DMS79 (cell line): ENCODE measurements at places on chromosomes 11 and 22.

GRCh38 chr11:74820763-74821162 lies 72.1 kb downstream of the RNF169 start:
- DNase-seq: no peak

- no peak for DNase-seq
Measured at GRCh38 chr22:44304354-44304753, 8.4 kb downstream of the SHISAL1 start.

GRCh38 chr11:7597620-7598019 lies 75.7 kb downstream of the CYB5R2 start:
- peak; percentile 98 for DNase-seq

DNA sequence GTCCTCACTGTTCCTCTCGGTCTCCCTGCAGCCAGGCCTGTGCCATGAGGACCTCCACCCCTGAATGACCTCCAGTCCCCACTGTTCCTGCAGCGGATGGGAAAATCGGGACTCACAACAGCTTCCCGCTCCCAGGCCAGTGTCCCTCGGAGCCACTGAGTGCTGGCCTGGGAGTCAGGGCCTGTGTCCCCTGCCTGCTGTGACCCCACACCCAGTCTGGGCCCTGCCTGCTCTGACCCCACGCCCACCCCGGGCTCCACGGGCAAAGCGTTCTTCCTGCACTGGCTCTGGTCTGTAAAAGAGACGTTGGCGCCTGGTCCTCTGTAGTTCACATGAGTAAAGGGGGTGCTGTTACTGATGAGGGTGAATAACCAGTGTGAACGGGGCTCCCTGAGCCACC lies 73.0 kb upstream of the SHISAL1 start:
- DNase-seq: no peak

DNA sequence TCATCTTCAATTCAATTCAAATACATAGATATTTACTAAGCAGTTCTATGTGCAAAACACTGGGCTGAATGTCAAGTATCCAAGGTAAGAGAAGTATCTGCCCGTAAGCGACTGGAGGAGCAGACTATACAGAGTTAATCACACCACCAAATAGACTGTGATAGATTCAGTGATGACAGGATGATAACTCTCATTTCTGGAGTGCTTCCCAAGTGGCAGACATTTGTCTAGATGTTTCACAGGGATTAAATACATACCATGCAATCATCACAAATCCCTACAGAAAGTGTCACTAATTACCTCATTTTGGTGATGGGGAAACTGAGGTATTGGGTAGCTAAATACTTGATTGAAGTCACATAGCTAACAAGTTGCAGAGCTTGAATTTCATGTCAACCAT lies 508.7 kb upstream of the TENM4 start:
- no peak for DNase-seq

DNA sequence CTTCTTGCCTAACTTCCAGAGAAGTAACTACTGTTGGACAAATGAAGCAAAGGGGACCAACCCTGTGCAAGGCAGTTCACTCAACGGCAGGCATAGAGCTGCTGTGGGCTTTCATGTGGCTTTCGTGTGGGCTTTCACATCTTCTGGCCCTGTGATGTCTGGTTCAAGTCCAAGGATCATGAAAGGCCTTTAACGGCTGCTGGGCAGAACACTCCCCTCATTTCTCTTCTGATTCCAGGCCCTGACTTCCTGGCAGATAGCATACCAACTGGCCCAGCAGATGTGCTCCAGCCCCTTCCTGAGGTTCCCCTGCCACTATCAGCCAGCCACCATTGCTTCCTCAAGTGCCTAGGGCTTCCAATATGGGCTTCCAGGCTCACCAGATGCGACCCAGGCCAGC lies 28.7 kb upstream of the CTR9 start:
- DNase-seq: no peak

DNA sequence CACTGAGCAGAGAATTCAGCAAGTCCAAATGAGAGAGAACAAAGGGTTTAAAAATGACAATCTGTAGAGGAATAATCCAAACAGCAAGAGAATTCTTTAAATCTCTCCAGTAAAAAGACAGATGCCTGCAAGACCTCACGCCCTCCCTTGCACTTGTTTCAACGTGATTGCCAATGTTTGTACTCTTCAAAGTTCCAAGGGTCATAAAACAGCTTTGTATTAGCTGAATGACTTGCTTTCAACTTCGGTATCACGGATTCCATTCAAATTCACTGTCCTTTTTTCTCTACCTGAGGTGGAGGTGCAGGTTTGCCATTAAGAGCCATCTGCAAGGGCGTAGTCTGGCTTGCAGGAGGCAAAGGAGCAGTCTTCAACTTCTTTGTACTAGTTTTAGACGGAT lies 41.1 kb upstream of the CHRNA10 start:
- DNase-seq: no peak

DNA sequence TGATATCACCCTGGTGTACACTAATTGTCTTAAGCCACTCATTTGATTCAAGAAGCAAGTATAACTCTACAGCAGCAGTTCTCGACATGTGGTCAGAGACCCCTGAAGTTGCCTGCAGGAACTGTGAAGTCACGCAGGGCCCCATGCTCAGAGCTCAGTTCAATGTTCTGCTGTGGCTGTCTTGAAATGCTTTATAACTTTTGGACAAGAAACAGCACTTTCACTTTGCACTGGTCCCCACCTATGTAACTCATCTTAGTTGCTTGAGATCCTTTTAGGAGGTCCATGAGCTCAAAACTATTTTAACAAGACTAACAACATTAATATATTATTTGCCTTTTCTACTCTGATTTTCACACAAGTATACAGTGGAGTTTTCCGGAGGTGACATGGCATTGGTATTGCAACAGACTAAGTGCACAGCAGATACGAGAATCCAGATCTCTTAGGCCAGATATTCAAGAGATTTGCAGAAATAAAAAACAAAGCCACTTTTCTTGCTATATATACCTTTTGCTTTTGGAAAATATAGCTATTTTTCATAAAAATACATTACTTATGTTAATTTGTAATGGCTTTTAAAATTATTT lies 64.8 kb downstream of the PRR5L start:
- no peak for DNase-seq

GRCh38 chr22:41870786-41871185 lies 37.9 kb downstream of the SREBF2 start:
- peak; percentile 57 for DNase-seq

DNA sequence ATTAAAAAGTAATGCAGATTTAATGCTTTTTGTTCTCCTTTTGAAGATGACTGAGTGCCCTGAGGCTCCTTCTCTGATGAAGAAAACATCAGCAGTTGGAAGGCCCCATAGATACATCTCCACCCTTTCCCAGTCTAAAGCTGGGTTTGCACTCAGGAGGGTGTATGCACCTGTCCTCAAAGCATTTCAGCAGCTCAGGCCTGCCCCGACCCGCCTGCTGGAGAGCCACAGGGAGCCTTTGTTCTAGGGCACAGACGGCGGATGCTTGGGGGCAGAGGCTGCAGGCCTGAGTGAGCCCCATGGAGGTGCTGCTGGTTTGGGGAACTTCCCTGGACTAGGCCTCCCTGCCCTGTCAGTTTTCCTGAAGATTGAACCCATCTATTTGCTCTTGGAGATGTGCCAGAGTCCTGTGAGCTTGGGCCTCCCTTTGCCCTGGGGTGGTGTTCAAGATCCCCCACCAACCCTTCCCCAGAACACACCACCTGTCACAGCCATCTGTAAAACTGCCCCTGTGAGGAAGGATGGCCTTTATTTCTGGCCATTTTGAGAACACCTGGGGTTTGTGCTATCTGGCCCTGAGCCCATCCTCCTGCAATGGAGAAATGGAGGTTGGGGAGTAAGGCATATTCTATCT lies 160.0 kb downstream of the NAV2 start:
- DNase-seq: peak; percentile 78

DNA sequence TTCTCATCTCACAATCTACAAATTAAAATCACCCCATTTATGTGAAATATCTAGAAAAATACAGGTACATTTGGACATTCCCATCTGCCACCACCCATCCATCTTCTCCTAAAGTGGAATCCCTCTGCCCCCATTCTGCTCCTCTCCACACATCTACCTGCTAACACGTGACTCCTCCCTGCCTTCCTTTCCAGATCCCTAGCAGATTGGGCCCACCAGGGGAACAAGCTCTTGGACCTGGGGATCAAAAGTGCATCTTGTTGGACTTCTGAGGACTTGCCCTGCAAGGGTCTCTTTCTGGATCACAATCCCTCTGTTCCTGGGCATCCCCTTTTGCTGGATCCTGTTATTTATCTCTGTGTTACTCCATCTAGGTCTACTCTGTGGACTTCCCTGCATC lies 107.6 kb downstream of the ZNF280B start:
- DNase-seq: no peak
